ENCODE measurements at places on chromosomes 7 and 10.
A peak's percentile ranks its signal among the peaks of the same experiment; 100 is the strongest.

- DNase-seq, result no peak
Observed at GRCh38 chr10:130434446-130435385, 298.5 kb downstream of the GLRX3 start.

DNA sequence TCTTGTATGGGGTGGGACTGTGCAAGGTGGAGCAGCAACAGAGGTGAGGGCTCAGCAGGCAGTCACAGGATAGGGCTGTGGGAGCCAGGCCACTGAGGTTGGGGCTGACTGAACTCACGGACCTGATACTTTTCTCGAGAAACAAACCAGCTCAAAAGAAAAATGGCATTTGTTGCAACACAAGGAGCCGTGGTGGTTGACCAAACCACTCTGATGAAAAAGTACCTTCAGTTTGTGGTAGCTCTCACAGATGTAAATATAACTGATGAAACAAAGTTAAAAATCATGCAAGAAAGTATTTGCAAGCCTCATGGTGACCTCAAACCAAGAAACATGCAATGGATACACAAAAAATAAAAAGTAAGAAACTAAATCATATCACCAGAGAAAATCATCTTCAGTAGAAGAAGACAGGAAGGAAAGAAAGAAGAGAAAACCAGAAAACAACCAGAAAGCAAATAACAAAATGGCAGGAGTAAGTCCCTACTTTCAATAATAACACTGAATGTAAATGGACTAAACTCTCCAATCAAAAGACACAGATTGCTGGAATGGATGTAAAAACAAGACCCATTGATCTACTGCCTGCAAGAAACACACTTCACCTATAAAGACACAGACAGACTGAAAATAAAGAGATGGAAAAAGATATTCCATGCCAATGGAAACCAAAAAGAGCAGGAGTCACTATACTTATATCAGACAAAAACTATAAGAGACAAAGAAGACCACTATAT lies 48.9 kb upstream of the DUSP5 start:
- DNase-seq, result no peak

DNA sequence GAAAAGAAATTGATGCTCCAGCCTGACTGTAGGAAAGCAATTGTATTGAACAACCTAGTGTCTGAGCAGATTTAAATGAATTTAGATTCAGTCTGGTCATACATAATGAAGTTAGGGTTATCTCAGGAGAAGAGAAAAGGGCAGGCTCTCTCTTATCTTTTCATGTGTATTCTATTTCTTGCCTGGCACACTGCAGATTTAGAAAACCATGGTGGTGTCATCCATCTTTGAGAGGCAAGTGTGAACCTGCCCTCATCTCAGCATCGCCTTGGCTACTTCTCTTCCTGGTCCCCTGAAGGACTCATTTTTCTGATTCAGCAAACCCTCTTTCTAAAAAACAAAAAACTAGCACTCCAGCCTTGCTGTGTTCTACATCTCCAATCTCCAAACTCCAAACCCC lies 137.7 kb downstream of the LRRC4 start:
- no peak for DNase-seq

DNA sequence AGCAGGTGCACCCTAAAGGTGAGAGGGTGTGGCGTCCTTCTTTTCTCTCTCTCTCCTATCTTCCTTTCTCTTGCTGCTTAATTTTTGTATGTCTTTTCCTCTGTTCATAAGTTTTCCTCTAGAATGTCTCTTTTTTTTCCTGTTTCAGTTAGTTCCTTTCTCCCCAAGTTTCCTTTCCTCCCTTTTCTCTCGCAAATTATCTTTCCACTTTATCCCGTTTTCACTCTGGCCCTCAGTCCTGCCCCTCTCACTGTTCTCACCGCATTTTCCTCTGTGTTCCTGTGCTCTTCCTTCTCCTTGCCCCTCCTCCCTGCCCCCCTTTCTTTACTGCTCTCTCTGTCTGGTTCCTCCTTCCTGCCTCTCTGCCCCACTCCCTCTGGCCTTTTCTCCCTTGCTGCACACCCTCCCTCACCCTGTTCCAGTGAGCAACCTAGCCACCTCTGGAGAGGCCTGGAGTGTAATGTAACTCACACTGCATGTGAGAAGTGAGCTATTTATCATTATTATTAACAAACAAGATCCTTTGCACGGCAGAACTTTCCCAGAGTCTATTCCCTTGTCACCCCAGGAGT lies 158.5 kb downstream of the C10orf105 start:
- no peak for DNase-seq

DNA sequence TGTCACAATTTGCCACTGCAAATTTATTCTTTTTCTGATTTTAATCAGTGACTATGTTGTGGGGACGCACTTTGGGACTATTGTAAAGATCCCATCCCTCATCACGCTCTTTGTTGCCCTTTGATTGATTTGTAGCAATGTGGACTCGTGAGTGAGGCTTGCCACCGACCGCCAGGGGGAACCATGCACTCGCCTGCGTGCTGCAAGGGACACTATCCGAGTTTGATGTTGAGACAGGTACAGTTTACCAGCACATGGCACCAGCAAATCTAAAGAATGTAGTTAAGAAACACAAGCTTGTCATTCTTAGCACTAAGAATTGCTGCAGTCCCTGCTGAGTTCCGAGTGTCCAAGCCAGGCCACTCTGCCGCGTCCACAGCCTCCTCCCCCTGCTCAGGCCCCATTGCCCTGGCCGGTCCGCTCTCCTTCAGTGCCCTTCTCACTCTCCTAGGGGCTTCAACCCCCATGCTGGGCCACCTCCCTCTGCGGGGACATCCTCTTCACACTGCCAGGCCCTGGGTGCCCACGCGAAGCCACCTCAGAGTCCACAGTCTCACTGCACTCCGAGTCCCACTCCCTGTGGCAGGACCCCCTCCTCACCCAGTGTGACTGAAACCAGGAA lies 2.0 kb upstream of the SFTPA2 start:
- DNase-seq, result peak; percentile 76

DNA sequence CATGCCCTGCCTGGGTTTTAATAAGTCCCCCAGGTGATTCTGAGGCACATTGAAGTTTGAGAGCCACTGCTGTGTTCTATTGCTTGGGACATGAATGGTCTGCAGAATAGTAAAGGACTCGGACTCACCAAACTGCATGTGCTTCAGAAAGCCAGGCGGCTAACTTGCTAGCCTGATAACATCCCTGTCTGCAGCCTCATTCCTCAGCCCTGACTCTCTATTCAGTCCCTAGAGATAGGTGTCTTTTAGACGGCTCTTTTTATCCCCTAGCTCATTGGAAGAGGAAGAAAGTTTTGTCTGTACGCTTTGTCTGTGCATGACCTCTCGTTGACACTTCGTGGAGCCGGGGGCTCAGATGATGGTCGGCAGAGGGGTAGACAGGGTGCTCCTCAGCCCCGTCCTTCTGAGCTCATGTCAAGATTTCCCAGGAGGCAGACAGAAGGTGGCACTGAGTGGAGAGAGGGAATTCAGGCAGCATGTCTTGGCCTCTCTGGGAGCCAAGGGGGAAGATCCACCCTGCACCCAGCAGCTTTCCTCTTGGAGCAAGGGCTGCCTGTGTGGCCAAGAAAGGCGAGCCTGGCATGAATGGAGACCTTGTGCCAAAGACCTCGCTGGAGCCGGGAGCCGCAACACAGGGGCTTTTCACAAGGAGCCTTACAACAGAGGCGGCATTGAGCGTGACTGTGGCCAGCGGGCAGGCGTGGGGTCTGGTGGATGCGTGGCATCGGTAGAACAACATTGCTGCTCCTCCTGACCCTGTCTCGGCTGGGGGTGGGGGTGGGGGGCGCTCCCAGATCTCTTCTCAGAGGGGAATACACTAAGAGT lies 51.1 kb upstream of the PODXL start:
- DNase-seq, result no peak

- DNase-seq, result no peak
Observed at GRCh38 chr7:123660514-123661354, 5.1 kb downstream of the LMOD2 start.

DNA sequence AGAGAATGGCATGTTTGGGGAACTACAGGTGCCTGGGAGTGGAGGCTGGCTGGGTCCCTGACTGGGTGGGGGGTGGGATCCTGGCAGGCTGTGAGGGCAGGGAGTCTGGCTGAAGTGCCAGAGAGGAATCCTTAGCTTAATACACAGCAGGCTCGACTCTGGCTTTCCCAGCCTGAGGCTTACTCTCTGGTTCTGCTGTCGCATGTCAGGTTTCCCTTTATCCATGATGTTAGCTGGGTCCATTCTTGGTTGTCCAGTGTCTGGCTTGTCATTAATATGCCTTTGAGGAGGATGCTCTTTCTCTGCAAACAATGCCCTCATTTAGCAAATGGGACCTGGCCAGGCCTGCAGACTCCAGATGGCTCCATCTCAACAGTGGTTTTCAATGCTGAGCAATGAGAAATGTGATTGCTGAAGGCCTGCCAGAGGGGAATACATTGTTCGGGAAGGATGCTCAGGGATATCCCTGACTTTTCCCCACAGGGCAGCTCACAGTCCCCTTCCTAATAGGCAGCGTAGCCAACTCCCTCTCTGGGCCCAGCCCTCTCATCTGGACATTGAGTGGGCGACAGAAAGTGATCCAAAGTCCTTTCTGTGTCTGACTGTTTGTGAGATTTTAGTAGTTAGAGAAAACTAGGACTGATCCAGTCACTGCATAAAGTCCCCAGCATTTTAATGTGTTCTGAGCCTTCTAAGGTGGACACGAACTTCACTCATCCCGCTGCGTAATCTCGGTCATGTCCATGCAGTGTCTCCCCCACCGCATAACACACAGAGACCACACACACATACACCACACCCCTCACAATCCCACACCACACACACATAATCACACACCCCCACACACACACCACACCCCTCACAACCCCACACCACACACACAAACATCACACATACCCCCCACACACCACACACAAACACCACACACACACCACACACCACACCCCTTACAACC lies 124.9 kb downstream of the ANLN start:
- no peak for DNase-seq

GRCh38 chr10:122939856-122940543 lies 14.0 kb downstream of the C10orf88 start:
- no peak for DNase-seq

- peak; percentile 70 for DNase-seq
Observed at GRCh38 chr10:63157845-63158624, 24.9 kb downstream of the NRBF2 start.

DNA sequence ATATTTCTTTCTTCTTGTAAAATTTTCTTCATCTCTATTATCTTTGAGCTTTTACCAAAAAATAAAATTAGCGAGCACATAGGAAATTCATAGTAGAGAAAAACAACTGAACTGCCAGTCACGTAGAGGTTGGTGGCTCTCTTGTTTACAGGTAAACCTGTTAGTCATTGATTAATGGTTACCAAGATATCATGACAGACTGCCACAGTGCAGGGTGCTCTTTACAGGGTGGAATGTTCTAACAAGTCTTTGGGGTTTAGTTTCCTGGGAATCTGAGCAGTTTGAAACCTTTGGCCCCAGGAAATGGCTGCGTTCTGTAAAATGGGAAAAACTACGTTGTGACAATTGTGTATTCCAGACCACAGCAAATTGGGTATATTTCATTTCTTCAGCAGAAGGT lies 407.3 kb upstream of the ADARB2 start:
- DNase-seq, result no peak

- no peak for DNase-seq
Observed at GRCh38 chr10:52999258-52999657, 226.7 kb upstream of the MBL2 start.

DNA sequence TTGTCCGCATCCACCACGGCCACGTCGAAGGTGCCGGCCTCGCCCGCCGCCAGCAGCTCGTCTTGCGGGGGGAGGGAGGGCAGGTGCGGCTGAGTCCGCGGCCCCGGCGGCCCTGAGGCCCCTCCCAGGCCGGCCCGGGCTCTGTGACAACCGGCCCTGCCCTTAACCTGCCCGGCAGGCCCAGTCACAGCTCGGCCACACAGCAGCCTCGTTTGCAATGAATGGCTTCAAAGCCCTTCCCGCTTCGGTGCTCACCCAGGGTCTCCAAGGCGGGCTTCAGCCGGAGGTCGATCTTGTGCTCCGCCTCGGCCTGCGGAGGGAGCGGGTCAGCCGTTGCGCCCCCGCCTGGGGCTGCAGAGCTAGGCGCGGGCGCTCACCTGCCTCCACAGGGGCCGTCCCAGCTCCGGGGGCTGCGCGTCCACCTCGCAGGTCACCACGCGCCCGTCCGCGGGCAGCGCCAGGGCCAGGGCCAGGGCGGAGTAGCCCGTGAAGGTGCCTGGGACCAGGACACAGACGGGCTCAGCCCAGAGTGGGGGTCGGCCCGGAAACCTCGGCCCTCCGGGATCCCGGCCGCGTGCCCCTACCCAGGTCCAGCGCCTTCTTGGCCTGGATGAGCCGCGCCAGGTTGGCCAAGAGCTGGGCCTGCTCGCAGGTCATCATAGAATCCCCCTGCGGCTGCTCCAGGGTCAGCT lies 928 bp downstream of the COMTD1 start:
- no peak for DNase-seq
